ENCODE measurements at places on chromosomes 7 and 10. TPM values are rescaled to one million over a fixed set of nuclear protein-coding genes. Genes with fewer than 3 reads are reported as not detected.

Gene FGL2
- 32.2 TPM for polyA plus RNA-seq

Gene ATXN7L1
- polyA plus RNA-seq: 3.8 TPM

Gene CCT6A
- polyA plus RNA-seq: 77.6 TPM

DNA sequence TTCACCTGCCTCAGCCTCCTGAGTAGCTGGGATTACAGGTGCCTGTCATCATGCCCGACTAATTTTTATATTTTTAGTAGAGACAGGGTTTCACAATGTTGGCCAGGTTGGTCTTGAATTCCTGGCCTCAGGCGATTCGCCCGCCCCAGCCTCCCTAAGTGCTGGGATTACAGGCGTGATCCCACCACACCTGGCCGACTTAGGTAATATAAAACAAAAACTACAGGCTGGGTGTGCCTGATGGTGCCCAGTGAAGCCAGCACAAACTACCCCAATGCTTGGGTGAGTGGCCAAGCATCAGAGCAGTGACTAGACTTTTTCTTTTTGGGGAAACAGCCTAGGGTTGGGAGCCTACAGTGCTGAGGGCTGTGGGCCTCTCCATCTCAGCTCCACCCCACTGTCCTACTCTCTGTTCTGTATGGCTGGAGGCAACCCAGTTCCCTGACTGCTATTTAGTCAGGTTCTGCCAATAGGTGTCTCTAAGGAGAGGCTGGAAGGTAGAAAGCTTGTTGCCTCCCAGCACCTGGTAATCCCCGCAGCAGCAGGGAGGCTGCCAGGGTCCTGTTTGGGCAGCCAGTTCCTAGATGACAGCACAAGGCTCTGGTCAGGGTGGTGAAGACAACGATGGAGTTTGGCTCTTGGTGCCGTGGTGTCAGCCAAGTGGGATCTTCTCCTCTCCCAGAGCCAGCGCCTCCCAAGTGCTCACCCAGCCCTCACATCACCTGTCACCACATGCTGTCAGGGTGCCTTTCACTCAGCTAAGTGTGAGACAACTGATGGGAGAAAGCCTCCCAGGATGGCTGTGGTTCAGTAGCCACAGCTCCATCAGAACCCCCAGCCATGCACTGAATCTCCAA is 10.4 kb upstream of the NACAD start:
- H3K4me3 ChIP-seq: no peak overlapping the region
- H3K4me1 ChIP-seq: peaks cover 6% of the 10 kb centered on the region
- DNase-seq: no peak

- H3K4me3 ChIP-seq: no peak overlapping the region
- no peak overlapping the region for H3K27ac ChIP-seq
- peaks cover 9% of the 10 kb centered on the region for H3K36me3 ChIP-seq
These were observed 57.0 kb downstream of the PHTF2 start for GRCh38 chr7:77855371-77856083.

GRCh38 chr10:125130916-125131315 is 29.4 kb downstream of the CTBP2 start:
- peaks cover 97% of the 10 kb centered on the region for H3K4me1 ChIP-seq
- H3K36me3 ChIP-seq: peaks cover 5% of the 10 kb centered on the region
- DNase-seq: no peak
- H3K4me3 ChIP-seq: no peak overlapping the region

DNA sequence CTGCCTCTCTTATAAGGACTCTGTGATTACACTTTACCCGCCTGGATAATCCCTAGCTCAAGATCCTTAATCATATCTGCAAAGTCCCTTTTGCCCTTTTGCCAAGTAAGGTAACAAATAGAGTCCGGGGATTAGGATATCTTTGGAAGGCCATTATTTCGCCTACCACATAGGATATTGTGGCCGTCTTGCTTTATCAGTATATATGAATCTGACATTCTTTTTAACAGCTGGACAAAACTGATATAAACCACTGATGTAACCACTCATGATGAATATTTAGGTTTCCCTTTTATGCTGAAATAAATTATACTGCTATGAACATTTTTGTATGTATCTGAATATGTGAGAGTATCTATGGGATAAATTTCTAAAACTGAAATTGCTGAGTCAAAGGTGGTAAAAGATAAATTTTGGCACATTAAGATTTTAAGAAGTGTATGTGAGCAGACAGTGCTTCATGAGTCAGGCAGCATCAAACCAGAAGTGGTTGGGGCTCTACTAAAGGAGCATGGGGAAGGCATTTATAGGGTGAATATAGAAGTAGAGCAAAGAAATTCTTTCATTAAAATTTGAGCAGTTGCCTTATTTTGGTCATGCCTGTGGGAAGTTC is 44.7 kb downstream of the AVL9 start:
- no peaks in the 10 kb centered on the region for H3K36me3 ChIP-seq
- H3K4me3 ChIP-seq: no peak overlapping the region
- peak overlapping the region; percentile 24 for H3K27ac ChIP-seq

- peaks cover 6% of the 10 kb centered on the region for H3K27me3 ChIP-seq
- H3K4me3 ChIP-seq: no peak overlapping the region
- no peaks in the 10 kb centered on the region for H3K36me3 ChIP-seq
- no peak for DNase-seq
- no peaks in the 10 kb centered on the region for H3K4me1 ChIP-seq
These were observed 502.8 kb downstream of the GLRX3 start for GRCh38 chr10:130638991-130639390.

DNA sequence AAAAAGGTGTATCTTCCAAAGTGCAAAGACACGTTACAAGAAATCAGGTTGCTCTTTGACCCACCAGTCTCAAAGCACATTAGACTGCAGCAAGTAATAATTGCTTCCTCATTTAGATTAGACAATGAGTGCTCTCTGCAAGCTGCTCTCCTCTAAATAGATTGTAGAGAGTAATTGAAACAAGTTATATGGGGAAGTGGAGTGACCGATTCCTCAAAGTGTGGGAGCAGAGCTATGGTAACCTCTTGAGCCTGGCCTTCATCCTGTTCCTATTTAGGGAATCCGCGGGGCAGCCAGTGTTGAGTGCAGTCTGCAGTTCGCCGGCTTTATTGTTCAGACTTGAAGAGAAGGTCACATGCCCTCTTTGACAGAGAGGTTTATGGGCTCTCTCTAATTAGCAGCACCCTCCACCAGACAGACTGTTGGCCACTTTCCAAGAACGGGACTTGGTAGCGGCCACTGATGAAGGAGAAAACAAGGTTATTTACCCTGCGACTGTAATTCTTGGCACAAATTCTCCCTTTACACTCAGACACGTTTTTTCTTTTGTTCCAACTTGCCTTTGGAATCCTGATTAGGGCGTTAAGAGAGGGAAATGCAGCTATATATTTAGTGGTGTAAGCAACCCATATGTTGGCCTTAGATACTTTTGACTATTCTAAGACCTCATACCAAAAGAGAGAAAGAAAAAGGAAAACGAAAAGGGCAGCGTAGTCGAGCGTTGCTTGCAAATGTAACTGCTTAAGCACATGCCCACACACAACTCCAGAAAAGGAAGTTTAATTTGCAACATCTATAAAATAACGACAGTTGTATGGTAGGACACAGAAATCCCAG is 107.5 kb downstream of the REEP3 start:
- peaks cover 5% of the 10 kb centered on the region for H3K27me3 ChIP-seq
- DNase-seq: peak; percentile 0
- no peak overlapping the region for H3K27ac ChIP-seq
- peak overlapping the region; percentile 90 for H3K4me3 ChIP-seq
- peaks cover 28% of the 10 kb centered on the region for H3K4me1 ChIP-seq

DNA sequence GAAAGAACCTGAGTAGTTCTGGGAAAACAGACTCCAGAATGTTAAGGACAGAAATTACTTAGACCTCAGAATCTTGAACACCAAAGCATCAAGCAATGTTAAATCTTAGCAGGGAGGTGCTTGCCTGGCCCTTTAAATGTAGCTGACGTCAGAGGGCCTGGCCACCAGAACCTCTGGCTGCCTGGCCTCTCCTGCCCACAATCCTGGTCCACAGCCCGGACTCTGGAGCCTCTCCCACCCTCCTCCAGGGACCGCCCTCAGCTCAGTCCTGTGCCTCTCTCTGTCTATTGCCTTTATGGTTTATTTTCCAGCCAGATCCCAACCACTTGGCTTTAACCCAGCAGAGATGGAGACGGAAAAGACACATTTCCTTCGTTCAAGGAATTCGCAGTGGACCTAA is 42.2 kb upstream of the EGR2 start:
- peaks cover 5% of the 10 kb centered on the region for H3K36me3 ChIP-seq
- H3K4me1 ChIP-seq: peaks cover 54% of the 10 kb centered on the region
- no peak for DNase-seq
- peaks cover 15% of the 10 kb centered on the region for H3K27me3 ChIP-seq
- H3K27ac ChIP-seq: no peak overlapping the region
- no peak overlapping the region for H3K4me3 ChIP-seq

- H3K27me3 ChIP-seq: peaks cover 3% of the 10 kb centered on the region
- H3K27ac ChIP-seq: no peak overlapping the region
- peaks cover 28% of the 10 kb centered on the region for H3K4me1 ChIP-seq
These were observed 86.7 kb upstream of the IKZF1 start for GRCh38 chr7:50217821-50218281.

Data from immature natural killer cell (primary cell).